ENCODE measurements at places on chromosomes 5 and 9. TPM values are rescaled to one million over a fixed set of nuclear protein-coding genes. Genes with fewer than 3 reads are reported as not detected.

PCDHGB3 gene
- 11.3 TPM for total RNA-seq

IFNA4 gene
- not detected for total RNA-seq

C9orf43 gene
- total RNA-seq: 71.3 TPM

RBM22 gene
- total RNA-seq: 40.1 TPM

CRHBP gene
- 3.3 TPM for total RNA-seq

PFN3 gene
- 45.7 TPM for total RNA-seq

IL33 gene
- total RNA-seq: 3.6 TPM

PCDHGB5 gene
- total RNA-seq: 36.4 TPM

CATSPER3 gene
- total RNA-seq: 21.7 TPM

DYNC2I2 gene
- total RNA-seq: 78.4 TPM

GALT gene
- 55.6 TPM for total RNA-seq

MYOT gene
- total RNA-seq: 0.43 TPM

TAF11L5 gene
- total RNA-seq: not detected

CTSL gene
- total RNA-seq: 100 TPM

FBP2 gene
- 0.74 TPM for total RNA-seq

SPATA31E1 gene
- total RNA-seq: 4.8 TPM

PKD2L2 gene
- total RNA-seq: 2.0 TPM

SPARC gene
- 2,585 TPM for total RNA-seq

TMC1 gene
- total RNA-seq: 5.4 TPM

FOXD4L6 gene
- total RNA-seq: not detected

Measured in testis (tissue), 5 donors.